ENCODE measurements at places on chromosomes 6 and 20.
A peak's percentile ranks its signal among the peaks of the same experiment; 100 is the strongest.

DNA sequence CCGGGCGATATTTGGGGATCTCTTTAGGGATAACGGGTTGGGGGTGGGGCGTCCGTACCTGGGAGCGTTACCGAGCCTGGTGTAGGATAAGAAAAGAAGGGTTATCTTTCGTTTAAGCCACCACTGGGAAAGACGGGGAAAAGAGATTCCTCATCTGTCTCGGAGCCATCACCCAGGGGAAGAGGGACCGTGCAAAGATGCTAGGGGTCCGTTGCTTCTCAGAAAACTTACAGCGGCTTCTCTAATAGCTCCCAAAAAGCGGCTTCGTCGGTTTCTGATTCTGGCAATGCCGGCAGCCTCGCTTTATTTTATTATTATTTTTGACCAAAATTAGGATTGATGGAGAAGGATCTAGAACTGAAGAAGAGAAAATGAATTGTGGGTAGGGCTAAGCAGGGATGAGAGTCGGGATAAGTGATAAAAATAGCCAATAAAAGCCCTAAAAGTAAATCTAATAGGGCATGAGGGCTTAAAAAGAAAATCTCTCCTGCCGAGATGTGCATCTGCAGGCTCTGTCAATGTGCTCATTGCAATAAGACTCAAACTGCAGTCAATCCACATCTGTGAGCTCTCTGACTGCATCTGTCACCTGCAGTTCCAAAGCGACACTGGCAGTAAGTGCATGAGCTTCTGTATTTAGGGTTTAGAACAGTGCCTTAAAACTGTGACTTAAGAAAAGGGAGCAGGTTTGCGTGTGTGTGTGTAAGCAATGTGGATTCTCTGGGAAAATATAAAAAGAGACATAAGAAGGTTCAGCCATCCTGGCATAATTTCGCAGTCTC lies 801 bp downstream of the TBPL1 start:
- no peak for DNase-seq

DNA sequence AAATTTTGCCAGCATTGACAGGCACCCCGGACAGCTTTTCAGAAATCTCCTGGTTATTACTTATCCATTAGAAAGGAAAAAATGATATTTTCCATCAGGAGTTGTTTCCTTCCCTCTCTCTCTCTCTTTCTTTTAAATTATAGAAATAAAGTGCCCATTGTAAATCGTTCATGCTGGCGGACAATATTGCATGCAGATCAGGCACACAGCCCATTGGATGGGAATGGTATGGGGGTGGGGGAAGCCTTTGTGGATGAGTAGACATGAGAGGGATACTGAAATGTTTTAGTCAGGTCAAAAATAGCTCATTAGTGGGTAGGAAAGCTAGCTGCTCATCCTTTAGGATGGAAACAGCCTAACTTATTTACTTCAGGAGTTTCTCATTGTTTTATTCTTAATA lies 764.9 kb upstream of the MMS22L start:
- DNase-seq: no peak

GRCh38 chr6:163318071-163318786 lies 96.3 kb upstream of the QKI start:
- DNase-seq: no peak

DNA sequence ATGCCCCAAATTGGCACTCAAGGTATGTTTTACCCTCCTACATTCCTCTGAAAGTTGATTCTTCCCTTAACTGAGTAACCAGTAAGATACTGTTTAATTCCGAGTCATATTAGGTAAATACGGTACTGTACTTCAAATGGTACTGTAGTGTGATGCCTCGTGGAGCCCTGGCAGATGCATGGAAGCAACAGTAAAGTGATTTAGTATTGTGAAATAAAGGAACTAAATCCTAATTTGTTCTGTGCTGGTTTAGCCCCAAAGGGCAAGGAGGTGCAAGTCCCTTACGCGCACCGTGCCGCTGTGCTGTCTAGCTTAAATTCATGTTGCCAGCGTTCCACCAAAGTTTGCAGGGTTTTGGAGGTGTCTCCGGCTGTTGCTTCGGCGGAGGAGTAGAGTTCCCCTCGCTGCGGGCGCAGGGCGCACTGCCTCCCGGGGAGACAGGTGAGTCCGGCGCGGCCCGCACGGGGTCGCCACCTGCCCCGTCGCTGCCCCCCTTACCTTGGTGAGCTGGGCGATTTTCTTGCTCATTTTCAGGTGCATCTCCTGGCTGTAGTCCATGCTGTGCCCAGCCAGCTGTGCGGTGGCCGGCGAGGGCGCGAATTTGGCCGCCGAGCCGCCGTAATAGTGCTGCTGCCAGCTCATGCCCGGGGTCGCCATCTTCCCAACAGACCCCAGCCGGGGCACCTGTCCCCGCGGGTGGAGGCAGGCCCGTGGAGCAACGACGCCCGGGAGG lies 655 bp downstream of the FAM184A start:
- DNase-seq: peak; percentile 65

GRCh38 chr6:54043360-54043759 lies 67.9 kb upstream of the MLIP start:
- no peak for DNase-seq

DNA sequence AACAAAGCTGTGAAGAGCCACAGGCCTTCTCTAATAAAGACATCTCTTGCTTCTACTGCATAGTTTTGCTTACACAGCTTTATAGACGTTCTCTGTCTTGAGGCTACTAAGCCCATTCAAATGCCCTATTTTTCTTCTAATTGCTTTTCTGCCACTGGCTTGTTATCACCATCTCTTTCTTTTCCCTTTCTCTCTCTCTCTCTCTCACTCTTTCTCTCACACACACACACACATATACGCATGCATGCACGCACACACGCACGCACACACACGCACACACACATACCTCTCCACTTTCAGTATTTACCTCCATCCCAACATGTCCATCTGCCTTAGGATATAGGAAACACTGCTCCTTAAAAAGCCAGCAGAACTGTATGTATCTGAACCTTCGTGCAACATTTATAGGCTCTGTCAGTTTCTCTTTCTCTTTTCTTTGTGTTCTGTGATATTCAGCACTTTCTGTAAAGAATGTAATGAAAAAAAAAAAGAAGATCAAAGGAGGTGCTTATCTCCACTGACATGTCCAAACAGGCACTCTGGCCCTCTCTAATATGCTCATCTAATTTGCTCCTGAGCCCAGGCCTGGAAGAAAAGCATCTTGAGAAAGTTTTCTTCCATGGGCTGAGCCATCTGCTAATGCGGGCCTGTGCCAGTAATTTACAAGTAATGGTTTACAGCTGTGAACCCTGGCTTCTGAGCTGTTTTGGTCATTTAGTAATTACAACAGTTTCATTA lies 1046.7 kb upstream of the MAP3K7 start:
- no peak for DNase-seq

DNA sequence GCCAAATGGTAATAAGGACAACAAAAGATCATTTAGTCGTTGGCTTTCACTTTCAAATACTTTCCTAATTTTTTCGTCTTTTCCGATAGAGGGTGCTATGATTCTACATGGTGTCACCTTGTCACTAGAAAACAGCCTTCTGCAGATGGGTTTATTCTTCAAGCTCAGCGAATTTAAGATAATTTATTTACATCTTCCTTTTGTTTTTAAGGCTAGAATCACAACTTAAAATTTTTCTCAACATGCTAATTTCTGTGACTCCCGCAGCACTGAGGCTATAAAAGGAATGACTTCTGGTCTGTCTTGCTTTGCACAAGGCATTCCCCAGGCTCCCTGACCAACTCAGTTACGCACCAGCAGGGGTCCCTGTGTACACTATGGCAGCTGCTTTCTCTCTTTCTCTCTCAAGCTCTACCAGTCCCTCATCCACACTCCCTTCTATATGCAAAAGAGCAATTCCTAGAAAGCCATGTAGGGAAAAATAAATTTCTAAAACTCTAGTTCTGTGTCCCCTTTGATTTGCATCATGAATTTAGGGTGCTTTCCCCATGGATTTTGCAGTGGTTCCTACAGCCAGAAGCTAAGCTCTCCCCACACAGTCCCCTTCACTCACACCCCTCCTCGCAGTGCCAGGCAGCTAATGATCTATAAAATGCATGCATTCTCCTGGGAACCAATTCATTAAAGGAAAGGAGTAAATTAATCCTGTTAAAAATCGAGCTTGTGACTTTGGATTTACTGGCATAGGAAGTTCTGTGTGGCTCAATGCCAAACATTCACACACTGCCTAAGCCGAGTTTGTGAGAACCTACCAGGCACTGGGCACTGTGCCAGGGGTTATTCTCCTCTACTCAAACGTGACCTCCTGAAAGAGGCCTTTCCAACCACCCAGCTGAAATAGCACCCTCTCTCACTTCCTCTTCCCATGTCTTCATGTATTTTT lies 74.5 kb downstream of the DCDC2 start:
- DNase-seq: peak; percentile 77

DNA sequence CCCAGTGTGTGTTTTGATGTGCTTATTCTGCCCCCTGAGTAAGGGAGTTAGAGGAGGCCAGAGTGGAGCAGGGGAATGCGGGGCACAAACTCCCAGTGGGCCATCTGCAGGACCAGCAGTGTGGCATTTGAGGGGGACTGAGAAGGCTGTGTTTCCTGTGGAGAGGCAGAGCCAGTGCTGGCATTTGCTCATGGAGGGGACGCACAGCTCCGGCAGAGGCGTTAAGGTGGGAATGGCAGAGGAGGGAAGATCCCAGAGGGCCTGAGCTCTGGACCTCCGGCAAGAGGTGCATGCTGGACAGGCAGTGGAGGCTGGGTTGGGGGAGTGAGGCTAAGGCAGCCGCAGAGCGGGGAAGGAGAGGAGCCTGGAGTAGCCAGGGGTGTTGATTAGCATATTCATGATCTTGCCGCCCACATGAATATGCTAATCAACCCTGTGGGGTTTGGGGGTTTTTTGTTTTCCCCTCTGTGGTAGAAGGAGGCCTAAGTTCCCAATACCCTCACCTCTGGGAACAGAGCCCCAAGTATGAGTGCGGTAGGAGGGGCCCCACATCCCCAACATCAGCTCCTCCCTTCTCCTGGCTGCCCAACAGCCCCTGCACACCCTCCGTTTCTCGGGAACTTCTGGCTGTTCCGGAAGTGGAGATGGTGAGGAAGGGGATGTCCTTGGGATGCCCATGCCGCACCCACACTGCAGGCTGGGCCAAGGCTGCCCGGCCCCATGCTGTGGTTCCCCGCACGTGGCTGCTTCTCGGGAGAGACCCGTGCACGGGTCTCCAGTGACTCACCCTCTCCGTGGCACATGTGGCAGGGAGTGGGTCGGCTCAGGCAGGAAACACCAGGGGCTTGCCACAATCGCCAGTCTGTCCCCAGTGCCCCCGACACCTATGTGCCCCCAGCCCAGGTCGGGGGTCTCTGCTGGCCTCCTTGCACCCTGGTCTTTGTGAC lies 33.8 kb downstream of the DLGAP4 start:
- DNase-seq: no peak

- DNase-seq: no peak
These were observed 1.1 kb upstream of the CD109 start for GRCh38 chr6:73694711-73695411.

GRCh38 chr6:142429195-142429594 lies 127.4 kb downstream of the ADGRG6 start:
- no peak for DNase-seq

DNA sequence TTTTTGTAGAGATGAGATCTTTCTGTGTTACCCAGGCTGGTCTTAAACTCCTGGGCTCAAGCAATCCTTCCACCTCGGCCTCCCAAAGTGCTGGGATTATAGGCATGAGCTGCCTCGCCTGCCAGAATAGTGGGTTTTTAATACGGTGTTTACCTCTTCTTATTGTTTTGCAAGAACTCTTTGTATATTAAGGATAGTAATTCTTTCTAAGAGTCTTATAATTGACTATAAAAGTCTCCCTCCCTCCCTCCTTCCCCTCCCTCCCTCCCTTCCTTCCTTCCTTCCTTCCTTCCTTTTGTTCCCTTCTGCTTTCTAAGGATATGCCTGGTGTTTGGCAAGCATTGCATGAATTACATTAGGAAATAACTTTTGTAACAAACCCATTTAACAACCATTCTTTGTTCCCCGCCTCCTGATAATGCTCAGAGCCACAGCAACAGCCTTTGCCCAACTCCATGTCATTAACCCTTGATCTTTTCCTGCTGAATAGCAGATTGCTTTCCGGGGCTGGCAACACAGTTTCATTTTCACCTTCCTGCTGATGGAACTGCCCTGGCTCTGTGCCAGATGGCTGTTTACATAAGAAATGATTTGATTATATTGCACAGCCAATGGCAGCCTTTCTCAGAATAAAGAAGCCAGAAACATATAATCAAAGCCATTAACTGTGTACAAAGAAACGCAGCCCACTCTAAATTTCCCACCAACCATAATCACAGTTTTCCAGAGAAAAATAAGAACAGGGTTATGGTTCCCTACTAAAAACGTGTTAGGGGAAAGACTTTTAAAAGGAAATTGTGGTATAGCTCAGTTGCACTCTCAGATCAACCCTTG lies 143.7 kb upstream of the PTPN1 start:
- peak; percentile 70 for DNase-seq
